WERI-Rb-1 (cell line): ENCODE measurements at places on chromosomes 3 and 15.
A peak's percentile ranks its signal among the peaks of the same experiment; 100 is the strongest.

DNA sequence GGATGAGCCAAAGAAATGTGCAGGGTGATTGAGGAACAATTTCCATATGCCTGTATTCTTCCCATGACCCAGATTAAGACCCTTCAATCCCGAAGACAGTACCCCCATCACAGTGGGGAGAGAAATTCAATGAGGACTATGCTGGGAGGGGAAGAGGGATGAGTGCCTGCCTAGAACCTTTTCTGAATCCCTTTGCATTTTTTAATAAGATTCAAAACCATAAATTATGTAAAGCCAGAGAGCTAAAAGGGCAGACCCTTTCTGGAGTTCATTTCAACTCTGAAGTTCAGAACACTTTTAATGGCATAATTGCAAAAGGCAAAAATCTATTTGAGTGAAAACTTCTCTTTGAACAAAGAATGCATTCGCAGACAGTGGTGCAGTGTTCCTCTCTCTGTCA is 529.5 kb downstream of the NTRK3 start:
- DNase-seq = no peak

DNA sequence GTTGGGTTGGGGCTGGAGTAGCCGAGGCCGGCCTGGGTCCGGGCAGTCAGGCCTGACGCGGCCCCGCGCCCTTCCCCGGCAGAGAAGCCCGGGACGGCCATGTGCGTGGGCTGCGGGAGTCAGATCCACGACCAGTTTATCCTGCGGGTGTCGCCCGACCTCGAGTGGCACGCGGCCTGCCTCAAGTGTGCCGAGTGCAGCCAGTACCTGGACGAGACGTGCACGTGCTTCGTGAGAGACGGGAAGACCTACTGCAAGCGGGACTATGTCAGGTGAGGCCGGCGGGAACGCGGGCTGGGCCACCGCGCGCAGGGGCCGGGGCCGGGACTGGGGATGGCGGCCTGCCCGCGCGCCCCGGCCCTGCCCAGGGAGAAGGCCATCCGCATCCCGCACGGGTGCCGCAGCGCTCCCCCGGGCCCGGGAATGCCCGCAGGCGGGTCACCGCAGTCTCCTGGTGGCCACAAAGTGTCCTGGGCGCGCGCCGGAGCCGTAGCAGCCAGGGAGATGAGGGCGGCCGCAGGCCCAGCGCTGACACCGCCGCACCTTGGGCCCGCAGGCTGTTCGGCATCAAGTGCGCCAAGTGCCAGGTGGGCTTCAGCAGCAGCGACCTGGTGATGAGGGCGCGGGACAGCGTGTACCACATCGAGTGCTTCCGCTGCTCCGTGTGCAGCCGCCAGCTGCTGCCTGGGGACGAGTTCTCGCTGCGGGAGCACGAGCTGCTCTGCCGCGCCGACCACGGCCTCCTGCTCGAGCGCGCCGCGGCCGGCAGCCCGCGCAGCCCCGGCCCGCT is 1.3 kb downstream of the ISL2 start:
- peak; percentile 22 for DNase-seq

DNA sequence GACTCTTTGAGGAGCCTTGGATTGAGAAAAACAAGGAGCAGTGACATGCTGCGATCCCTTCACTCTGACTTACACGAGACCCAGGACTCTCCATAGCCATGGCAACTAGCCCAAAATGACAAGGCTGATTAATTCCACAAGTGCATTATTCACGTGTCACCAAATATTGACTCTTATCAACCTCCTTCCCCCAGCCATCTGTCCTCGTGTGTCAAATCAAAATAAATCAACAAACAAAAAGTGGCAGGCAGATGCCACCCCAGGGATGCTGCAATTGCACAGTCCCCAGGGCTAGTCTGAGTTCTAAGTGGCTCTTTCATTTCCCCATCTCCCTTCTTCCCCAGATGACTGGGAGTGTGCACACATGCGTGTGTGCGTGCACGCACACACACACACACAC is 104.9 kb downstream of the AQP9 start:
- no peak for DNase-seq

DNA sequence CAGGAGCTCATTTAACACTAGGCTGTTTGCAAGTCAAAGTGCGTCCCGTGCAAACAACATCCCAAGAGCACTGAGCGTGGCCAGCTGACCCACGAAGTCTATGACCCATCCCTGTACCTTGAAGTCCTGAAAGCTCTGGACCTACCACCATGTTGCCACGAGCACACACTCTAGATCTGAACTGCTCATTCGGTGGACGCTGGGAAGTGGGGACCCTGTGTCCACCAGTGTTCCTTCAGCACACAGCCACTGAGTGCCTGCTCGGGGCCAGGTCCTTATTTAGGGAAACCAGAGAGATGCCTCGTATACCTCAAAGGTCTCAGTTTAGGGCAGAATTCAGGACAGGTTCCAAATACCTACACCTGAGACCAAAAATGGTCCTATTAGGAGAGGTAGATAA is 236.9 kb downstream of the XXYLT1 start:
- no peak for DNase-seq

DNA sequence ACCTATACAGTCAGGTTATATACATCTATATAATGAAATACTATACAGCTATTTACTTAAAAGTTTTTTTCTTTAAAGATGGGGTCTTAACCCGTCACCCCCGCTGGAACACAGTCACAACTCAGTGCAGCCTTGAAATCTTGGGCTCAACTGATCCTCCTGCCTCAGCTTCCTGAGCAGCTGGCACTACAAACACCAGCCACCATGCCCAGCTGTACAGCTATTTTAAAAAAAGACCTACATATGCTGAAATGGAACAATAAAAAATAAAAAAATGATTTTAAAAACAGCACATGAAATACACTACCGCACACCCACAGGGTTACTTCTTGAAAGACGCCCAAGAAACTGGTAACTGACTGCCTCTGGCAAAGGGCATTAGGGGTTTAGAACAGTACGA is 3.8 kb downstream of the NCBP2 start:
- no peak for DNase-seq

DNA sequence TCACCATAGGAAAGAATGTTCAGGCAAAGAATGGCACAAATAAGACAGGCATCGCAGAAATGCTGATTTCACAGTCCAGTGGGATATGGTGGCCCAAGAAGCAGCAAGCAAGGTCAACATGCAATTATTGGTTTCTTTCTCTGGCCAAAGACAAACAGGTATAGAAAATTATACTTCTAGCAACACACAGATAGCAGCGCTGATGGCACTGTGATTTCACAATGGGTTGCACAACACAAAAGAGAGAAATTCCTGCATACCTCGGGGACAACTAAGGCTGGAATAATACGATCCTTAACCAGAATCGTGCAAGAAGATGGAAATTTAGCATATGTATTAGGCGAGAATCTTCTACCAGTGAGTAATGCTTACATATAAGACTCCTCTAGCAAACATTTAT is 76.3 kb upstream of the NR2F2 start:
- no peak for DNase-seq

DNA sequence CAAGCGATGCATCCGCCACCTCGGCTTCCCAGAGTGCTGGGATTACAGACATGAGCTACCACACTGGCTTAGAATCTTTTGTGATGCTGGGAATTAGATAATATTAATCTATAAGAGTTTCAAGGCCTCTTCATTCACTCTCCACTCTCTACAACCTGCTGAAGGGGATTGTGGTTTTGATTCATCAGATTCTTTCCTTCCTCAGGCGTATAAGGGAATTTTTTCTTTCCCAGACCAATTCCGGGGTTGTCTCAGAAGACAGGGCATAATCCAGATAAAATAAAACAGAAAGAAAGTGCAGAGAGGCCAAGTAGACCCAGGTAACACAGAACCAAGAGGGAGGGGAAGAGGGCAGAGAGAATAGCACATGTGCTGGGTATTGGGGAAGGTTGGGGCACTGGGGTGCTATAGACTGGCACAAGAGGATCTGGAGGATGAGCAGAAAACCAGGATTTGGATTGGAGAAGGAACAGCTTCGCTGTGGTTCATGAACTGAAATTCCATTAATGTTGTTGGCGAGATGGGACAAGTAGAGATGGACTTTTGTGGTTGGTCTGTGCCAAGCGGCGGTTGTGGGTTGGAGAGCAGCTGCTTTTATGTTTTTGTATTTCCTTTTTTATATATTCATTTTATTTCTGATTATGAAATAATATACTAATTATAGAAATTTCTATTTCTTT is 12.8 kb downstream of the ARL6IP5 start:
- DNase-seq = no peak

GRCh38 chr15:96326328-96327154 is 4.0 kb upstream of the NR2F2 start:
- no peak for DNase-seq

GRCh38 chr3:169513672-169514071 is 149.8 kb downstream of the MECOM start:
- no peak for DNase-seq

DNA sequence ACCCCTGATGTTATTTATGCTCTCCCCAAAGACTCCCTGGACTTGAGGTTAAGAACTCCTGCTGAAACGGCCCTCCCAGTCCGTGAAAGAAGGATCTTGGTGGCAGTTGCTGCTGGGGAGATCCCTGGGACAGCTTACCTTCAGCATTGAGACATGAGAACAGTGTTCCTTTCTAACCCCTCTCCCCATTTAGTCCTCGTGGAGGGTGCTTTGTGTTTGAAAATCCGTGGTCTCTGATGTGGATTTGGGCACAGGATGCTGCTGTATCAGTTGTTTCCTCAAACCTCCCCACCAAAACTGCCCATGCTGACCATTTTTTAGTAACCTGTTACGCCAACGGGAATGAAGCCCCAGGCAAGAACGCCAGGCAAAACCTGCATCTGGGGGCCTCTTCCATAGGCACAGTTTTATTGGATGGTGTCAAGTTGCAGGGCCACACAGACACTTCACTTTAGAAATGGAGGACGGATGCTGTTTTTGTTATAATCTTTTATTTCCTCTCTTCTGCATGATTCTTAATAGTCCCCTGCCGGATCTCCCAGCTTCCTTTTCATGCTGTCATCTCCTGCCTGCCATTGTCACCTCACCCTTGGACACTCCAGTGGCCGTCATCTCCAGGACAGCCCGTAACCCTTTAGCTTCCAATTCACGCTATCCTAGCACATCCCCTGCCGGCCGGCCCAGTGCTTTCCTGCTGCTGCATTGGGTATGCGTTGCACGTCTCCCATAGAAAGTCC is 31.7 kb upstream of the CEMIP start:
- no peak for DNase-seq

DNA sequence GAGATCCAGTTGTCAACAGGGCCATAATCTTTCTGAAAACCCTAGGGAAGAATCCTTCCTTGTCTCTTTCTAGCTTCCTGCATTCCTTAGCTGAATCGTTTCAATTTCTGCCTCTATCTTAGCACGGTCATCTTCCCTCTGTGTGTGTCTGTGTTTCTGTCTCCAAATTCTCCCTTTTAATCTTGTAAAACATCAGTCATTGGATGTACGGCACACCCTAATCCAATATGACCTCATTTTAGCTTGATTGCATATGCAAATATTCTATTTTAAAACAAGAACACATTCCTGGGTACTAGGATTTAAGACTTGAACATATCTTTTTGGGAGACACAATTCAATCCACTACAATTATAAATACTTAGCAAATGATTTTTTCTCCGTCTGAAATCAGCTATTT is 600.3 kb downstream of the GBE1 start:
- no peak for DNase-seq

DNA sequence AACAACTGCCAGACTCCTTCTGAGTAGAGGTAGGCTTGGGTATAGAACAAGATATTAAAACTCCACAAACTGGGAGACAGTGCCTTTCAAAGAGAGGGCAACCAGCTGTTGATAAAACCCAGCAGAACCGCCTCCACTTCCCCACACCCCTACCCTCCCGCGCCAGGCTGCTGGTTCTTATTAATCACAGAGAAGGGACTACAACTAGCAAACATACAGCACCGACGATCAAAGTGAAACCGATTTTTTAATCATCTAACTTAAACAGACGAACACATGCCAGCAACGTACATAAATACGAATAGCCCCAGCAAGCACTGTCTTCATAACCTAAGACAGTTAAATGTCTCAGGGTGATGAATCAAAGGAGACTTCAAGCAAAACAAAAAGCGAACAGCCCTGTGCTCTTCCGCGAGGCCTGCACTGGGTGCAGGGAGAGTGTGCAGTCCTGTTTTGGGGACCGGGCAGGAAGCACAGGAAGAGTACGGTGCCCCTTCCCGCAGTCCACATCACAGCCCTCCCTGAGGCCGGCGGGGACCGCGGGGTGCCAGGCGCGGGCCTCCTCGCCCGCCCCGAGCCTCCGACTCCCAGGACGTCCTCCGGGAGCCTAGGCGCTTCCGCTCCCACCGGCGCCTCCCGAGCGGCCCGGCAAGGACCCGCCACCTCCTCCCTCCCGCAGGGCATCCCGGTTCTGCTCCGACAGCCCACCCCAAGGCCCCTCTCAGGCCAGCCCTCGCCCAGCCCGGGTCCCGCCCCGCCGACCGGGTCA is 75.1 kb upstream of the VGLL4 start:
- DNase-seq = peak; percentile 37

DNA sequence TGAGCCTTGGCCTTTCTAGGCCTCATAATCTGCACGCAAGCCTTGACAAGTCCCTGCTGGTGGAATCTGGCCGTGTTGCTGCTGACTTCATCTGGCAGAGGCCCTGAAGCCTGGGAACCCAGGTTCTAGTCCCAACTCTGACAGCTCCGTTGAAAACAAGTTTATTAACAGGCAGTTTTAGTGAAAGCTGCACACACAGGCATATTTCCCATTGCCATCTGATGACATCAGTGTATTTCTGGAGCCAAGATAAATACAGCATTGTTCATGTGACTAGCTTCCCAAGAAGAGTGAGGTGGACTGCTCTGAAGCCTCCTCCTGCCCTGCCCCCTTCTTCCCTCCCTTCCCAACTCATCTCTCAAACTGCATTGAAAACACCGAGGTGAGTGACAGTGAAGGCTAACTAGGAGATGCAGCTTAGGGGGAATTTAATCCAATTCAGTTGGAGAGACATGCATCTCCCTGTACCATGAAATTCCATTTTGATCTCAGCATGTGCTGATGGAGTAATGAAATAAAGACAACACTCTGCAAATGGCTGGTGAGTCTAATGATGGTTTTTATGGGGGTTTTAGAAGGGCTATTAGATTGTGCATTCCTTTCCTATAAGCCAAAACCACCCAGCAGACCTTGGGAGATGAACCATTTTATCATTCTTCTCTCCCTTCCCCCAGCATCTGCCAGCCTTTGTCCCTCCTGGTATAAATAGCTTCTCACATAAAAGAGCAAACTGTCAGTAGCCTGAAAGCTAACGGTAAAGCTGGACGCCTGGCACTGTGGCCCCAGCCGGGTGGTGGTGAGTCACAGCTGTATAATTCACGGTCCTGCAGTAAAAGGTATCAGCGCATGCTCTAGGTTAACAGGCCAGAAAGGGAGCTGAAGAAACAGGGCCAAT is 38.0 kb downstream of the PRICKLE2 start:
- DNase-seq = peak; percentile 37

- peak; percentile 11 for DNase-seq
These were observed 88.4 kb upstream of the RASGRP1 start for GRCh38 chr15:38652998-38653397.

- DNase-seq = no peak
These were observed 234.1 kb downstream of the CACNA2D3 start for GRCh38 chr3:54356261-54357045.
